ENCODE measurements at places on chromosomes 16 and 17.

DNA sequence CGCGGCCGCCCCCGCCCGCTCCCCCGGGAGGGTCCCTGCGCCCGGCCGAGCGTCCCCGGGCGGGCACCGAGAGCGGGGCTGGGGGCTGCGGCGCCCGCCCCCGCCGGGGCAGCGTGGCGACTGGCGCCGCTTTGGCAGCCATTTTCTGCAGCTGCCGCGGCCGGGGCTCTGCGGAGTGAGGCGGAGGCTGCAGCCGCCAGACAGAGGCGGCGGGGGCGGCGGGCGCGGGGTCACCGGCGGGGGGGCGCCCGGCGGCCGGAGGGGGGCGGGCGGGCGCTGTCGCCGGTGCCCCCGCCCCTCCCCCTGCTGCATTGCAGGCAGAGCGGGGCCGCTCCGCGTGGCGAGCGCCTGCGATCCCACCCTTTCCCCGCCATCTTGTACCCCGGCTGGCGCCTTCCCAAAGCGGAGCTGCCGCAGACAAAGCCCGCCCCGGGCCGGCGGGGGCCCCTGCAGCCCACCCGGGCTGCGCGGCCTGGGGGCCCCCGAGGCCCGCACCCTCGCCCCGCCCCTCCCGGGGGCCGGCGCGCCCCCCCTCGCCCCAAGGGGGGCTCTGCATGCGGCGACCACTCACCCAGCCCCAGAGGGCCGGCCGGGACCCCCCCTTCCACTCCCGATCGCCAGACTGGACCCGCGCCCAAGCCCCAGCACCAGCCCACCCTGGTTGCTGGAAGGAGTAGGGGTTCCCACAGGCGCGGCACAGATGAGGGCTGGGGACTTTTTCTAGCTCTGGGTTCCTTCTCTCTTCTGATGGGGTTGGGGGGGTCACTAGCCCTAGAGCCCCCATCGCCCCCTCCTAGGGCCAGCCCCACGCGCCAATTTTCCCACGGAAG is 16.6 kb upstream of the CBX8 start:
- DNase-seq: no peak

DNA sequence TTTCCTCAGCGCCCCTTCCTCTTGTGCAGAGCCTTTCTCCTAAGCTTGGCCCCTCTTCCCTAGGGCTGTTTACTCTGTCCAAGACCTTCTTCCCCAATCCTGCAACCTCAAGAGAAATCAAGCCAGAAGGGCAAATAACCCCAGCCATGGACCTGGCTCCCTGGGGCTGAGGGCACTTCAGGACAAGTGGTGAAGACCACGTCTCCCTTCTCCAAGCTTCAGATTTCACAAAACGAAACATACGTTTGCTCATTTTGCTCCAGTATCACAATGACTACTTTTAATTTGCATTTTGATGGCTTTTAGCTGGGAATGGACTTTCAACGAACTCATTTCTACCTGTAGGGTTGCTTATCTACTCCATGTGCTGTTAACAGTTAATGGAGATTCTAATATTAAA is 139.8 kb upstream of the CACNG5 start:
- no peak for DNase-seq

DNA sequence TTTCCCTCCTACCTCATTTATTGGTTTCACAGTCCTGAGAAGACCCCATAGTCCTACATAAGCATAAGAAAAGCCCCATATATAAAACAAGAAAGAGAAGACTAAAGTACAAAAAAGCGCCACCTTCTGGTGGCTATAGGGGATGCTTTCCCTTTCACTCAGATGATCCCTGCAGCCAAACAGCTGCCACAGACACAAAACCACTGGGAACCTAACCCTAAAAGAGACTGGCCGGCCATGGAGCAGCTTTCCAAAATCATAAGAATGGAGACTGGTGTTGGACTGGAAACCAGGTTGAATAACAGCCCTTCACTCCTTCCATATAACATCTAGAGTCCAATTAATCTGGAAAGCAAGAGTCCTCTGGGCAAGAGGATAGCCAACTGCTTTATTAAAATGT is 11.4 kb downstream of the DYNC1LI2 start:
- no peak for DNase-seq

- DNase-seq: no peak
Measured at GRCh38 chr17:12247761-12248160, 227.1 kb downstream of the MAP2K4 start.

DNA sequence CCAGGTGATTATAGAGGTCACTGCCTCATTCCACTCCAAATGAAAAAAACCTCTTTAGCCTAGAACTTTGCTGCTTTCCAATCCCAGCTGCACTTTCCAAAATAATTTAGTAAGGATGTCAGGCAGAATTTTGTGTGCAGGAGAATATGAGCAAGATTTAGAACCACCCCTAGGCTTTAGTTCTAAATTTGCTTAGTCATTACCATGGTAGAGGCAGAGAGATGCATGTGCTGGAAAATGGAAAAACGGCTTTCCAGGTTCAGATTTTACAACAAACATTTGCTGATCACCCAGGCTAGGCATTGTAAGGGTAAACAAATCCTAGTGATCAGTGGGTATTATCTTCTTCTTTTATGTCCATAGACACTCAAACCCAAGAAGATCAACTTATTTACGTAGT is 6.3 kb downstream of the KRT26 start:
- DNase-seq: no peak

- DNase-seq: no peak
Measured at GRCh38 chr17:81298325-81298990, 3.4 kb upstream of the SLC38A10 start.

DNA sequence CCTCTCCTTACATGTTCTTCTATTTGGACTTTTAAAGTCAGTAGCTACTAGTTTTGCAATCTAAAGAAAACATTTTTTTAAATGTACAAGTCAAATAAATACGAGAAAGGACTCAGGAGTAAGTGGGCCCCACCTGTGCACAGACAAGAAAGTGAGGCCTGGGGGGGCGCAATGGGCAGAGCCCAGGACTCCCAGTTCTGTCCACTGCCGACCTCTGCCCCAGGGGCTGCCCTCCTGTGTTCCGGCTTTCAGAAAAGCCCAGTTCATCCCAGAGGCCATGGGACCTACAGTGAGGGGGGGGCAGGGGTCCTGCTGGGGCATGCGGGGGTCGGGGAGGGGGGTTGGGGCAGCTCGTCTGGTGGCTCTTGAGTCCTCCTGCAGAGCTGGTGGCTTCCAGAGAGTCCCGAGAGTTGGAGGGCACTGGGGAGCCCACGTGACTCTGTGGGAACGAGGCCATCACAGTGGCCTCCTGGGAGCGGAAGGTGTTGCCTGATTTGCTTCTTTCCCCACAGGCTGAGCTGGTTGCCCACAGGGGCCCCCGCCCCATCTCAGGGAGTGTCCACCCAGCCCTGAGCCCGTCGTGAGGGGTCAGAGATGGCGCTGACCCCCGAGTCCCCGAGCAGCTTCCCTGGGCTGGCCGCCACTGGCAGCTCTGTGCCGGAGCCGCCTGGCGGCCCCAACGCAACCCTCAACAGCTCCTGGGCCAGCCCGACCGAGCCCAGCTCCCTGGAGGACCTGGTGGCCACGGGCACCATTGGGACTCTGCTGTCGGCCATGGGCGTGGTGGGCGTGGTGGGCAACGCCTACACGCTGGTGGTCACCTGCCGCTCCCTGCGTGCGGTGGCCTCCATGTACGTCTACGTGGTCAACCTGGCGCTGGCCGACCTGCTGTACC is 2.4 kb downstream of the UTS2R start:
- no peak for DNase-seq

GRCh38 chr16:16092925-16093627 is 130.2 kb downstream of the ABCC6 start:
- DNase-seq: no peak

DNA sequence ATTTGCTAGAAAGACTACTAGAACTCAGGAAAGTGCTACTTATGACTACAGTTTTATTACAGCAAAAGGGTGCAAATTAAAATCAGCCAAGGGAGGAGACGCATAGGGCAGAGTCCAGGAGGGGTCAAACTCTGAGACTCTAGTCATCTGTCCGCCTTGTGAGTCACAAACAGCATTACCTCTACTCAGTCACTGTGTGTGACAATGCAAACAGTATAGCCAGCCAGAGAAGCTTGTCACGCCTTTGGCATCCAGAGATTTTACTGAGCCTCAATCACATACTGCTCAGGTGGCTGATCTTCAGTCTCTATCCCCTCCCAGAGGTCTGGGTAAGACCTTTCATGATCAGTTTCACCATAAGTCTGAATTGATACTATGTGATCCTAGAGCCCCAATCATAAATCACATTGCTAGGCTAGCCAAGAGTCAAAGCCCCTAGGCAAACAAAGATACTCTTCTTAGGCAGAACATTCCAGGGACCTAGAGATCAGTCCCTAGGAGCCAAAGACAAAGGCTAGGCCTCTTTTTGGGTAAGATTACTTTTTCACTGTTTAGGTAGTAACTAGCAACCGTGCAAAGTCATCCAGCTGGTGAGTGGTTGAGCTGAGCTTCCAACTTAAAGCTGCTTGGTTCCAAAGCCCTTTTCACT is 48.8 kb upstream of the CLEC19A start:
- DNase-seq: no peak

DNA sequence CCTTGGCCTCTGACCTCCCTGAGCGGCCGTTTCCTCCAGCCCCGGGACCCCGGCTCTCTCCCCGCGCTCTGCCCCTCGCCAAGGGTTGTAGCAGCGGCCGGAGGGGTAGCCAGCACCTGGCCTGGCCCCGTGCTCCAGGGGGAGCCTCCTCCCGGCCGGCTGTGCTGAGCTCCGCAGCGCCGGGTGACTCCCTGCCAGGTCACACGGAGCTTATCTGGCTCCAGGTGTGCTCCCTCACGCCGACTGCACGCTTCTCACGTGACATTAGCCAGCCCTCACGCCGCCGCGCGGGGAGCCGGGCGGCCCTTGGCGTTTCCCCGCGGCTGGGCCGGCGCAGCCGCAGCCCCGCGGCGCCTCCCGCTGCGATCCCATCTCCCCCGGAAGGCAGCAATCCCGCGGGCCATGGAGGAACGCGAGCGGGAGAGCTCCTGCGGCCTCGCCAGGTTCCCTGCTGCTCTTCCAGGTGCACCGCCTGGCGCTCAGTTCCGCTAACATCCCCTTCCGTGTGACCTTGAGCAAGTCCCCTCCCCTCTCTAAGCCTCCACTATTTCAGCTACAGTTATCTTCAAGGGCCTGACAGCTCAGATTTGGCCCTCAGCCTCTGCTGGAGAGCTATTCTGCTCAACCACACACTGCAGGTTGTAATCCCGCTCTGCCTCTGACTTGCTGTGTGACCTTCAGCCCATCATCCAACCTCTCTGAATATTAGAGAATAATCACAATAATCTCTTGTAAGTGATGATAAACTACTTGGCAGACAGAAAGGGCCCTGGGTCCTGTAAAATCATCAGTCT is 3.4 kb downstream of the MYO18A start:
- DNase-seq: peak; percentile 35

DNA sequence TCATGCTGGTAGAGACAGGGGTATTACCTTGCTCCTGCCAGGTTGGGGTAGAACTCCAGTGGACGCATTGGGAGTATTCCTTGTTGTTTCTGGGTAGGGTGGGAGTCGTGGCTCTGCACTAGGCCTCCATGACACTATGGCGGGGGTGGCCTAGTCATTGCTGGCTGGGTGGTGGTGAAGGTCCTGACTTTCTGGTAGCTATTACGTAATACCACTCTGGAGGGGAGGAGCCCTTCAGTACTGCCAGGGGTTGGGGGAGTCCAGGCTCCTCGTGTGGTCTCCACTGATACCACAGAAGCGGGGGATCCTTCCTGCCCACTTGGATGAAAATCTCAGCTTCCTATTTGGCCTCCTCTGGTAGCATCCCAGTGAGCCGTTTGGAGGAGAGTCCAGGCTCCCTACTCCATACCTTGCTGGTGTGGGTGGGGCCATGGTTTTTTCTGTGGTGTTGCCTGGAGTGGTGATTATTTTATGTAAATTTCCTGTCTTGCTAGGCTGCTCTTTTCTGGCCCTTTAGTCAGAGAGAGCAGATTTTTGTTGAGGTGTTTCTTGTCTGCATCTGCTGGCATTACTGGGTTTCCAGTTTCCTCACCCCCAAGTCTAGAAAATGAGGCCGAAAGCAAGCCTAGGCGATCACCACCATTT is 65.8 kb upstream of the GNG13 start:
- DNase-seq: no peak

GRCh38 chr17:59366040-59366757 is 34.7 kb downstream of the YPEL2 start:
- DNase-seq: no peak

All from stimulated activated CD4-positive, alpha-beta T cell treated with anti-CD3 and anti-CD28 coated beads, Interleukin-4, amount 100 ng/mL, for 48 hours (primary cell).